ENCODE measurements at places on chromosomes 7 and 10. TPM values are rescaled to one million over a fixed set of nuclear protein-coding genes. Genes with fewer than 3 reads are reported as not detected.

DNA sequence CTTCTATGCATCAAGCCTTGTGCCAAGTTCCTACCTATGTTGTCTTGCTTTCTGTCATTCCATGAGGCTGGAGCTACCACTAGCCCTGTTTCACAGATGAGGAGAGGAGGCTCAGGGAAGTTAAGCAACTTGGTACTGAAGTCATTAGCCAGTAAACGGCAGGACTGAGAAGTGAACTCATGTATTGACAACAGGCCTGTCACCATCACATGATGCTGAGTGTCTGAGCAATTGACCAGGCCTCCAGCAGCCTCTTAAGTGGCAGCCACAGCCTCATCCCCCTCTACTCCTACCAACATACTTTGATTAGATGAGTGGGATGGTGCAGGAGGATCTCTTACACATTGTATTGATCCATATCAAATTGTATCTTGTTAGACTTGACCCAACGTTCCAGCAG, 317.6 kb downstream of the GRID1 start:
- H3K36me3 ChIP-seq, result no peaks in the 10 kb centered on the region
- H3K4me1 ChIP-seq, result peaks cover 26% of the 10 kb centered on the region
- H3K27me3 ChIP-seq, result no peaks in the 10 kb centered on the region
- no peak overlapping the region for H3K4me3 ChIP-seq

GRCh38 chr10:9331583-9332008, 1277.1 kb downstream of the GATA3 start:
- DNase-seq, result peak; percentile 46
- H3K36me3 ChIP-seq, result no peaks in the 10 kb centered on the region
- no peaks in the 10 kb centered on the region for H3K4me1 ChIP-seq
- H3K27me3 ChIP-seq, result no peaks in the 10 kb centered on the region

GRCh38 chr7:150323682-150324372, 482 bp upstream of the ACTR3C start:
- no peaks in the 10 kb centered on the region for H3K27me3 ChIP-seq
- peaks cover 22% of the 10 kb centered on the region for H3K36me3 ChIP-seq
- peaks cover 44% of the 10 kb centered on the region for H3K4me1 ChIP-seq

The CPN1 gene
- total RNA-seq, result not detected

The TMEM229A gene
- not detected for total RNA-seq
